ENCODE measurements at places on chromosomes 2 and 18.

DNA sequence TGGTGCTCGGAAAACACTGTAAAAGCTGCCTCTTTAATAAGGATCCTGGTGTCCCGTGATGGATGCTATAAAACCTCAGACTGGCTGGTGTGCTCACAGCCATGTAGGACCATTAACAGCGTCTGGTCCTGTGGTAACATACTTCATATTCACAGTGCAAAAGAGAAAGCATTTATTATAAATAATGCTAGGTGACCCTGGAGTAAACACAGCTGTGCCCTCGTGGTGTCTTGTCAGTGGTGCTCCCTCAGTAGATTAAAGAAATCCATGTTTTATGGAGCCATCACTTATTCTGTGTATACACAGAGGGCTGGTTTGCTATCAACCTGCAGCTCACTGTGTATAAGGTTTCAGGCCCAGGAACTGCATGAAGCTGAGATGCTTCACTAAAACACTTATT, 106.9 kb downstream of the CDK15 start:
- DNase-seq: no peak

DNA sequence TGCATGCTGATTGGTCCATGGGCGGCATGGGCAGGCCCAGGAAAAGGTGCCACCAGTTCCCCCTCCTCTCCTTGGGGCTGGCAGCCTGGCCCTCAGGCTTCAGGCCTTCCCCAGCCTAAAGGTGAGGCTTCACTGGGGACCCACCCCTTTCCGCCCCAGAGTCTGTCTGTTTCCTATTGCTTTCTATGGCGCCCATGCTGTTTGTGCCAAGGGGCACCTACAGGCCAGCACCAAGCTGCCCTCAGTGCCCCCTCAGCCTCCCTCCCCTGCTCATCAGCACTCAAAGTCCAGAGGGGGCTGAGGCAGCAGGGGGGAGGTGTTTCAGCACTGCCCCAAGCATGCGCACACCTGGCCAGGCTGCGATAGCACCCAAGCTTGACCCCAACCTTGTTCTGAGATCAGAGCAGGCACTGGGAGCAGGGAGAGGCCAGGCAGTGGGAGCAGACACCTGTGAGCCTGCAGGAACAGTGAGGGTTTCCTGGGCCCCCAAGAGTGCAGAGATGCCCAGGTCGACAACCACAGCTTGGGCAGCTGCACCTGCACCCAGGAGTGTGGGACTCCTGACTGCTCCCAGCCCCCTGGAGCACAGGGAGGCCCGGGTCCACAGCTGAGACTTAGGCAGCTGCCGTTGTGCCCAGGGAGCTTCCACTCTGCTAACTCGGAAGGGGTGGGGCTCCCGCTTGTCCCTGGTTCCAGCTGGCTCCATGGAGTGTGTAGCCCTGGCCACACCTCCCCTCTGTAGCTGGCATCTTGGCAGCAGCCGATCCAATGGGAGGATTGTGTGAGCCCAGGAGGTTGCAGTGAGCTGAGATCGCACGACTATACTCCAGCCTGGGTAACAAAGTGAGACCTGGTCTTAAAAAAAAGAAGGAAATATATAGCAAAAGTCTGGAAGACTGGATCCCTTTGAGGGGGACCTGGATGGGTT, 69.1 kb downstream of the NCAPH start:
- no peak for DNase-seq

DNA sequence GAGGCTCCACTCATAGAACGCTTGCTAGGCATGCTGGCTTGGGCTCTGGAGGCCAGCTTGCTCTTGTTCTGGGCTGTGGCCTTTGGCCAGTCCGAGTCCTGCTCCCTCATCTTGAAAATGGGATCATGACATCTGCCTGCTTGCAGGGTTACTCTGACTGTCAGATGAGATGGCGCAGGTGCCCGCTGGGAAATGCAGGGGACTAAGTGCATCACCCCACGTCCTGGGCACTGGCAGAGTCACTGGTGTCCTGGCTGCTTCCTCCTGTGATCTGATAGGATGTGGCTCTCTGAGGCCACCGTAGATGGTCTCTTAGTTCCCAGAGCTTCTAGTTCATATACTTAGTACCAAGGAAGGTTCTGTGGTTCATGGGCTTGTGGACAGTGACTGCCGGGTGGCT, 18.5 kb downstream of the LDLRAD4 start:
- no peak for DNase-seq

DNA sequence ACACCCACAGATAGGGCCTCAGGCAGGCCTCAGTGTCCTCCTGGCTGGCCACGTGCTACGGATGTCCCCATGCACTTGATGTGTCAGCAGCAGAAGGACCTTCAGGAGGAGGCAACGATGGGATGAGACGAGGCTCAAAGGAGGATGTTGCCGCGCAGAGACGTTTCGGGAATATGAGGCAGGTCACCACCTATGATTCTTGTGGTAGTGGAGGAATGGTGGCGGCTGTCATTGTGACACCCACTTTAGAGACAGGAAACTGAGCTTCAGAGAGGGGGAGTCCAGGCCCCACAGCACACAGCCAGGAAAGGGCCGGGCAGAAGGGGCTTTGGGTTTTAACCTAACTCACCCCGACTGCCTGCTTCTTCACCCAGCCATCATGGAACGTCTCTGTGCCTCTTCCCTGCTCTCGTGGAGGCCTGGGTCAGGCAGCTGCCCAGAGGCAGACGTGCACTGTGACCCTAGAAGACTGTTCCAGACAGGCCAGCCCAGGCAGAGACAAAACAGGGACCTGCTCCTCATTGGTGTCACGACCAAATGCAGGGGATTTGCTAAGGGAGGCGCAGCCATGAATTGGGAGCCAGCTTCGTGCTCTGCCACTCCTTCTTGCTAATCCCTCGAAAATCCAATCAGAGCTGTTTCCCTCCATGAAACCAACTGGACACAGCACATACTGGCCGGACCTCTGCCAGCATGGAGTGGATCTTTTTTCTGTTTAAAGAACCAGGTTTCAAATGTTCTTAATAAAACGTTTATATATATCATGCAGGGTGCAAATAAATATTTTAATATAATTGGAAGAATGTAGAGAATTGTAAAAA, 169.2 kb downstream of the ASB1 start:
- DNase-seq: no peak

GRCh38 chr2:263774-264492, at the start of gene SH3YL1:
SH3YL1 (minus strand) TSS chr2:264032; CDS start chr2:263984, 48 bp downstream.
- peak; percentile 60 for DNase-seq

Measured in activated T-cell treated with anti-CD3 and anti-CD28 coated beads, Interleukin-2, amount 50 U/mL, for 48 hours (primary cell).